ENCODE measurements at places on chromosomes 16 and 17.
A peak's percentile ranks its signal among the peaks of the same experiment; 100 is the strongest.

- DNase-seq, result peak; percentile 87
Measured at GRCh38 chr17:48610282-48611211, at the start of gene HOXB7. TSS of gene HOXB7 (minus strand) at chr17:48611017. CDS start at chr17:48610918, 99 bp downstream.

GRCh38 chr17:8791910-8792270 lies 7.3 kb downstream of the MFSD6L start:
- DNase-seq, result no peak

DNA sequence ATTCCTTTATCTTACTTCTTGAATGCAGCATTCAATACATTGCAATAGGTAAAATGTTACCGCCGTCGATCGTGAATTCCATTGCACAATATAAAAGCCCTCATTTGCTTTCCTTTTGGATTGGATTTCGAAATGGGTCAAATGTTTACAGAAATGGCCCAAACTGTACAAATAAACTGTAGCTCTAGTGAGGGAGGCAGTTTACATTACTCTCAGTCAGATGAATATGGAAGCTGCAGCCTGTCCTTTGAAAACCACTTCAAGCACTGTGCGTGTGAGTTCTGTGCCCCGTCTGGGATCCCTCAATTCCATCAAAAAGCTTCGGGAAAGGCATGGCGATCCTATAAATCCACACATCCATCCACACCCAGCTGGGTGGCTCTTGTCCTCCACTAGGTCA lies 258.6 kb upstream of the FOXF1 start:
- DNase-seq, result no peak

DNA sequence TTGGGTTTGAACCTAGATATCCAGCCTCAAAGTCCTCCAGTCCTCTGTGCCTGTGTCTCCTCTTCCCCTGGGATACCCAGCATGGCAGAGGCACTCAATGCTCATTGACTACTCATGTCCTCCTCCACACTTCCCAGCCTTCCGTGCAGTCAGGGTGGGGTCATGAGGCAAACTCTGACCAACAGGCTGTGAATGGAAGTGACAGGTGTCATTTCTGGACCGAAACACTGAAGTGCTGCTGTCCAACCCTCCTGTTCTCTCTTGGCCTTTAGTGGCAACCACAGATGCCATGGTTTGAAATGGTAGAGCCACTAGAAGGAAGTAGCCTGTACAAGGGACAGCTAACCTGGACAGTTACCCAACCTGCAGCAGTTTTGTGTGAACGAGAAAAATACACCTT lies 46.7 kb upstream of the MAP3K14 start:
- DNase-seq, result no peak

- DNase-seq, result no peak
Measured at GRCh38 chr16:81693041-81693743, 85.9 kb upstream of the PLCG2 start.

GRCh38 chr16:10988879-10989278 lies 44.5 kb downstream of the CLEC16A start:
- no peak for DNase-seq

DNA sequence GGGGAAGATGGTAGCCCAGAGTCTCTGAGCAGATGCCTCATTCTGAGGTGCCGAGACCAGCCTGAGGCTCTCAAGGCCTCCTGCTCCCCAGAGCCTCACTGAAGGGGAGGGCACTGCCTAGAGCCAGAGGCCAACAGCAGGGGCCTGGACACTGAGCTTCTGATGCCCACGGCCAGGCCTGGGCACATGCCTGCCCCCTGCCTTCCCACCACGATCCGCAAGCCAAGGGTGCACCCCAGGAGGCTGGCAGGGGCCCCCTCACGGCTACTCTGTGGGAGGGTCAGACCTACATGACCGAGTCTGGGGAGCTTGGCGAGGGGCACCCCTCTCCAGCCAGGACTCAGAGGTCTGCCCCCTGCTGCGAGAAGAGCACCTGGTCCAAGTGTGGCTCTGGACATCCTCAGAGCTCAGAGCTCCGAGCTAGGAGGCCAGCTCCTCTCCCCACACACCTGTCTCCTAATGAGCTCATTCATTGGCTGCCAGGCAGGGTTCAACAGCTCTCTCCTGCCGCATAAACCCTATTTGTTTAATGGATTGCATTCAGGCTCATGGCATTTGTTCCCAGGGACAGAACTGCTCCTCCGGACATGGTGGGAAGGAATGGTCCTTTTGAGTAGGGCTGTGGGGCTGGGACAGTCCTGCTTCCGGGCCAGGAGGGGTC lies 13.9 kb downstream of the OTOP3 start:
- DNase-seq, result no peak

DNA sequence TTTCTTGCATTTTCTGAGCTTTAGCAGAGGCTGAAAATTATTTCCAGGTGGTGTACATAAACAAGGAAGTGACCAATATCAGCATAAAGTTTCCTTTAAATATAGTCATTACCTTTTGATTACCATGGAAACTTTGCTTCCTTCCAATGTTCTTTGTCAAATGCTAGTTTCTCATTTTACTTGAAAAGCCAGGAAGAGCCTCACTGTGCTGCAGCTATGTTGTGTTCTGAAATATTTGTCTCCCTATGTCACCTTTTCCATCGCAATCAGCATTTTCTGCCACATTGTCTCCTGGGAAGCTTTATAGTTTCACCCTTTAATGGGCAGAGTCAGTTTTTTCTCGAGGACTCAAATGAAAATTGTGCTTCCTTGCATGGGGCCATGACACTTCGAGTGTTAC lies 496.0 kb downstream of the CDH8 start:
- DNase-seq, result no peak

DNA sequence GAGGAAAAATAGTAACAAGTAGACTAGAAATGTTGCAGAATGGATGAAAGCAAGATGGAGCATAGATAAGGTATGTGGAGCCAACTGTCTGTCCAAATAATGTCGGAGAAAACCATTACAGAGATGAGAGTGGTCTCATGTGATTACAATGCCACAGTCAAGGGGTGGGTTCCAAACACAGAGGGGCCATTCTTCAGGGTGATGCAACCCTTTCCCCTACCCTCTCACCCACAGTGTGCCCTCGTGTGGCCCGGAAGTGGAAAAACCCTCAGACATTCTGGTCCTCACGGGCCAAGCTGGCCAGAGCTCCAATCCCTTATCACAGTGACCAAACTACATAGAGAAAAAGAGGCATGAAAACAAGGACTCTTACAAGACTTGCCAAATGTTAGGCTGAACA lies 17.7 kb upstream of the HS3ST3A1 start:
- no peak for DNase-seq

DNA sequence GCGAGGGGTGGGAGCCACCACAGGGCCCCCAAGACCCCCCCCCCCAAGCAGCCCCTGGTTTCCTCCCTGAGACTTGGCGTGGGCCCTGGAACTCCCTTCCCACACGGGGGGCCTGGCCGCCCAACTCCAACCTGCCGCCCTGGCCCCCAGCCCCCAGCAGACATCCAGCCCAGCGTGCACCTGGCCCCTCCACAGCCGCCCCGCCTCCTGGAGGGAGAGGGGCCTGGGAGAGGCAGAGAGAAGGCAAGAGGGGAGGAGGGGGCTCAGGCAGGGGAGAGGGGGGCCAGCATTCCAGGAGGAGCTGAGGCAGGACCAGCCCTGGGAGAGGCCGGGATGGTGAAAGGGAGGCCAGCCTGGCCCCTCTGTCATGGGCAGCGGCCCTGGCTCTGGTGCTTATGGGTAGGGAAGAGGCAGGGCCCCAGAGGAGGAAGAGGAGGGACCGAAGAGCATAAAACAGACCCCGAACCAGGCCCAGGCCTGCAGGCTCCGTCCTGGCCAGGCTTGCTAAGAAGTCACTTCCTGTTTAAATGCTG lies 16.7 kb downstream of the IL34 start:
- no peak for DNase-seq

DNA sequence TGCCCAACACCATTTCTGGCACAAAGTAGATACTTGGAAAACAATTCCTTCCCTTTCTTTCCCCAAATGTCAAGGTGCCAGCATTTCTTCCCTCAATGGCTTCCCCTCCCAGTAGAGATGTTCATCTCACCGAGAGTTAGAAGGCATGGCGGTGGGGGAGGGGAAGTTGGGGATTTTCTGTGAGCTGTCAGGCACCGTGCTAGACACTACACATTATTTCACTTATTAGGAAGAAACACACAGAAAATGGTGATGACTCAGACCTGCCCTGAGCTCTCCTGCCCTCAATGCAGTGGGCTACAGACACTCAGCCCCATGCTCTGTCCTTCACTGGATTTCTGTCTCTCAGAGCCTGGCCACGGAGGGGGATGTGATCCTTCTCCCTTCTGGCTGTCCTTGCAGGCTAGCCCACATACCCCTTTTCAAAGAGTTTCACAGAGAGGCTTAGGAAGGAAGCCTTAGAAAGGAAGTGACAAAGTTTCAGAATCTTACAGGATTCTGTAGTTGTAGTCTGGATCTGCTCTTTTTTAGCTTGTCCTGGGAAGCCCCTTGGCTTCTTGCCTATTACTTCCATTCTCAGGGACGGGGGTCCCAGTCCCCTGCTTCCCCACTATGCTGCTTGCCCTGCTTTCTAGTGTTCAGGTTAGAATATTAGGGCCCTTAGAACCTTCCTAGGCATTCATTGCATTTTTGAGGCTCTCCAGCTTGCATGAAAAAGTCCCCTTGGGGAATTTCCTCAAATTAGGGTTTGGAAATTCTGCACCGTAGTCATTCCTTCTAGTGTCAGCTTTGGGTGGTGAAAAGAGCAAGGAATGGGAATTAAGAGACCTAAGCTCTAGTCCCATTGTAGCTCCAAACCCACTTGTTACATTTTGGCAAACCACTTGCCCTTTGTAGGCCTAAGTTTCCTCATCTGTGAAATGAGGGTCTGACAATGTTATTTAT lies 12.2 kb upstream of the CCL5 start:
- DNase-seq, result no peak

- no peak for DNase-seq
Measured at GRCh38 chr16:71542377-71542776, 16.2 kb downstream of the CHST4 start.

- DNase-seq, result peak; percentile 66
Measured at GRCh38 chr17:71237903-71238538, 882.8 kb upstream of the SOX9 start.

DNA sequence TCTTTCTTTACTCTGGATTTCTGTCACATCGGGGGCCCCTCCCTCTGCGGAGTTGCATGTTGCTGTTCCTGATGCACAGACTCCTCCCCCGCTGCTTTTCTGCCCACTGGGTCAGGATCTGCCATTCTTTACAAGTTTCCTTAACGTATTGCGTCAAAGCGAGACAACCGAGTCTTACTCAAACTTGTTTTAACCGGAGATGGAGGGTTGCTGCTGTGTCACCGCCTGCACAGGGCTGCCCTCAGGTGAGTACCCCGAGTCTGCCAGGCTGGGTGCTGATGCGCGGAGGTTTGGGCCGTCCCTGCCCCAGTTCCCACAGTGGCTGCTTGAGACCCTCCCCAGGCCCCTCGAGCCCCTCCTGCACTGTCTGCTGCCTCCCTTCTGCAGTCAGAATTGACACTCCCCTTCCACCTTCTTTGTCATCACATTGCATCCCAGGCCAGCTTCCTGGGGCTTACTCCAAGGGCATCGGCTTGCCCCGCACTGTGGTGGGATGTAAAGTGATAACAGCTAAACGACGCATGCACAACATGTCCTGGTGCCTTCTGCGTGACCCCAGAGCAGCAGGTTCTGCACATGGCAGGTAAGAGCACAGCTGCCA lies 19.3 kb downstream of the CARHSP1 start:
- DNase-seq, result no peak

DNA sequence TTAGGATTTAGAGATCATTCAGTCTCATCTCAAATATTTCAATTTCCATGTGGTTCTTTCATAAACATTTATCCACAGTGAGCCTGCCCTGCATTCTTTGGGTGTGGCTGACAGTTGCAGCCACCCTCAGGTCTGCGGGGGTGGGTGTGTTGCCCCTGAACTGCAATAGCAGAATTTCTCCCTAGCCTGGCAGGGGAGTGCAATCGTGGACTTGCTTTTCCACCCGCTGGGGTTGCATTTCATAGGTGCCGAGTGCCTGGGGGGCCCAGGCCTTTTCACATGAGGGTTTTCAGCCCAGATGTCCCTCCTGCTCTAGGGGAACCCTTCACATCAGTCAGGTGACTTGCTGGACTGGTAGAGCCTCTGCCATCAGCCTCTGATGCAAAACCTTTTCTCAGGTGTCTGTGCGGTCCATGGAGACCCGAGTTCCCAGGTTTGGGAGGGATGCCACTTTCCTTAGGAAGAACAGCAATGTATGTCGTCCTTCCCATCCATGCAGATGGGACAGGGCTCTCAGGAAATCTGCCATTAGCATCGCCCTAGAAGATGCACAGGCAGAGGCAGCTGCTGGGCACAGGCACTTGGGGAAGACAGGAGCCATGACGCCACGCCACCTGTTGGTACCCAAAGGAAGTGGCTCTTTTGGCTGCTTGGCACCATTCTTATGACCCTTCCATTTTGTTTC lies 2.4 kb upstream of the USP36 start:
- peak; percentile 22 for DNase-seq
